Stimulated activated CD8-positive, alpha-beta memory T cell treated with anti-CD3 and anti-CD28 coated beads, Interleukin-7, amount 100 ng/mL, for 4 hours (primary cell): ENCODE measurements at places on chromosomes 6 and 20.

DNA sequence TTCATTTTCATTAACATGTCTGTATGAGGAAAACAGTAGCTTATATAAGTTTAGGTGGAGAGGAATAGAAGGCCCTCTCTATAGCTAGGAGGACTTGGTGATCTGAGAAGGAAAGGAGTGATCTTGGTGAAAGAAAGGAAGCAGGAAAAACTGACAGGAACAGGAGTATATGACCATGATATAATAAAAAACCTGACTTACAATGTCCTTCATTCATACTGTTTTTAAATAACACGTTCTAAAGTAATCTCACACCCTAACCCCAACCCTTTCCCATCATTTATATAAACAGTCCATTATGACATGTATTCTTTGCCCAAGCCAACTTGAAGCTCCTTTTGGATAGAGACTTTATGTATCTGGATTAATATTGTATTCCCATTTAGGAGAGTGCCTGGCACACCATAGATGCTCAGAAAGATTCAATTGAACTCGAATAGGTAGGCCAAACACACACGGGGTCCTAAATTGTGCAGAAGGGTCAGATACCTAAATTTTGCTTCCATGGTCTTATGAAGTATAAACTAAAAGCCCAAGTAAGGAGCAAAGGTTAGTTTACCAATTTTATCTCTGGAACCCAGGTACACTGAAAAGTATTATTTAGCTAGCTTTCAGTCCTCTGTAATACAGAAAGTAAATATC, 75.9 kb downstream of the OR2B2 start:
- no peak for DNase-seq

DNA sequence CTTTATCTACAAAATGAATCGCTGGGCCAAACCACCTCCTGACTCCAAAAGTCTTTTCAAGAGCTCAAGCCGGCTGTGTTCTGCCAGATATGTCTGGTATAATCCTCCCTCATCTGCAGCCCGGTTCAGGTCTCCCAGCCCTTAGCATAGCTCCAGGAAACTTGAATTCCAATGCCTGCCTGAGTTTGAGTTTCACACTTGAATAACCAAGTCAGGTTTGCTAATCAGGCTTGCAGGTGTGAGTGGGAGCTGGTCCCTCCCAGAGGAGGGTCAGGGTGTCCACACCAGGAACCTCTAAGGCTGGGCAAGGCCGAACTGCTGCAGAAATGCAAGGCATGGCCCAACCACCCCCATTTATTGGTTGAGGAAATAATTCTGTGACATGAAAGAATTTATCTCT, 96.6 kb downstream of the TMEM242 start:
- DNase-seq: no peak

DNA sequence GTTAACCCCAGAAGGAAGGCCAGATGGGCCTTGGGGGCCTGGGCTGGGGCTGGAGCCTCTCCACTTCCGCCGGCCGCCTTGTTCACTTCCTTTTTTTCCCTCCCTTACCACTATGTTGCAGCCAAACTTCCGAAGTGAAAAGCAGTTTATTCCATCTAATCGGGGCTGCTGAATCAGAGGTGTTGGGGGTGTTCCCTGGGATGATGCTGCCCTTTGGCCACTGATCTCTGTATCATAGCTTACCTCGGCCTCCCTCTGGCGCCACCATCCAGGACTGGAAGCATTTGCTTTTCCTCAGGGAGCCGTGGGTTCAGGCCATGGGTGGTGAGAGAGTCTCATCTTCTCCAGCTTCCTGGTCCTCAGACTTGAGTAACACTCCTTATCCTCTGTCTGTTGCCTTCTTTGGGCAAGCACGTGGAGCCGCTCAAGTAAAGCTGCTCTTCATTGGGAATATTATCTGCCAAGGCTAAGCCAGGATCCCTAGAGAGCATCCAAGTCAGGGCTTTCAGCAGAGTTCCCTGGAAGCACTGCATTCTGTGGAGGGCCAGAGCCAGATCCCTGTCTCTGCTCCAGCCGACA, 39.6 kb downstream of the SLX4IP start:
- no peak for DNase-seq

- no peak for DNase-seq
Measured at GRCh38 chr20:41697861-41698559, 79.8 kb upstream of the CHD6 start.

- no peak for DNase-seq
Measured at GRCh38 chr6:150119173-150119572, 23.7 kb upstream of the PPP1R14C start.

GRCh38 chr6:23537828-23538227, 588.2 kb upstream of the NRSN1 start:
- DNase-seq: no peak

DNA sequence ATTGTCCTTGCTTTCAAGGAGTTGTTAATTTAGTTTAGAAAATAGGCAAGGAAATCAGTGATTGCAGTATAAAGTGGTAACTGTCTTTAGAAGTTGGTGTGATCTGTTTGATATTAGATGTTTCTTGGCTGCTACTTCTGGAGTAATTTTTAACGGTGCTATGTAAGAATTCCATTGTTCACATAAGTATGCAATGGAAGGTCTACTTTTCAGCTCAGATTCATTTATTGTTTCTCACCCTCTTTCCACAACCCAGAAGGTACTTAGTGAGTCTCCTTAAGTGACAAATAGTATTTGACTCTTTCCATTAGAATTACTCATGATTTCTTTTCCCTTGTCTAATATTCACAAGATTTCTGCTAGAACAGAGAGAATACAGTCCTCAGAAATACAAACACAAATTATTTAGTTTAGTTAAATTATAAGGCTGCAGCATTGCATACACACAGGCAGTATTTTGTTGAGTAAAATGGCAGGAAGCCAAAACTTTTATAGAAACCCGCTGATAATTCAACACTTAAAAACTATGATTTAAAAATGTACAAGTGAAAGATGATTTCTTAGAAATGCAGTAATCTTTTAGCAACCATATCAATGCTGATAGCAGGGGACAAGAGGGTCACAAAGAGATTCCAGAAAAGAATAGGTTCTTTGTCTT, 554.3 kb downstream of the CD109 start:
- DNase-seq: no peak

DNA sequence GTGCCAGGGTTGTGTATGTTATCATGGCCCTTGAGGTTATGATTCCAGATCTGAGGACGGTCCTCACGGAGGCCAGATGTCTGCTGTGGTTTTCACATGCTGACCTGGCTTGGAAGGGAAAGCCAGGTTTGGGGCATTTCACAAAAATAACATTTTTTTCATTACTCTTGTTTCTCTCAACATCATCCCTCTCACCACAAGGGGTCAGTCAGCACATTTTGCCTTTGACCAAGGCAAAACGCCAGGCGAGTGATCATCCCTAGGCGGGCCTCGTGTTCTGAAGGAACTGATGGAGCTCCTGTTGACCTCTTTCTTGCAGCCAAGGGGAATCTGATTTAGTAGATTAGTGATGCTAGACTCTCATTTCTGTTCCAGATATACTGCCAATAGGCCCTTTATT, 133.5 kb downstream of the TBC1D7 start:
- no peak for DNase-seq

DNA sequence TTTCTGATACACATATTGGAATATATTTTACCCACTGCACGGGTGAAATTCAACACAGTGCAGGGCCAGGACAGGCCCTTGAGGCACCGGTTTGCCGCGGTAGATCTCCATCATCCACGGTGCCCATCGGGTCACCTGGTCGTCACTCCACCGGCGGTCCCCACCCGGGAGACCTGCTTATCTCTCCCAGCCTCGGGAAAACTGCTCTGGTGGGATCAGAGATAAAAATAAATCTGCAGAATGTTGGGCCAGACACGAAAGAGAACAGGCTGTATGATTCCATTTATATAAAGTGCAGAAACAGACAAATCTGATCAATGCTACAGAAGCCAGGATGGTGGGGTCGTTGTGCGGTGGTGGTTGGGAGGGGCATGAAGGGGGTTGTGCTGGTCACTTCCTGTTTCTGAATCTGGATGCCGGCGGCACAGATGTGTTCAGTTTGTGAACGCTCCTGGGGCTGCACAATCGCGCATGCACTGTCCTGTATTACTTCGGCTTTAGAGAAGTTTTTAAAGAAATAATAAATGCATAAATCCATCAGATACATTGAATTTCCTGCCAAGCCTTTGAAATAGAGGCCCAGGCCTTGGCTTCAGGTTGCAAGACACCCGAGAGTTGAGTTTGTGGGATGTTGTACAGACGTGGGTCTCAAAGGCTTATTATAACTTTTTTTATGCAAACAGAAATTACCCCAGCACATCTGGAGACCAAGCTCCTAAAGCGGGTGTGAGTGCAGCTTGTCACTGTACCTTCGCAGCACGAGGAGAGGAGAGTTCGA, 54.3 kb downstream of the ANKRD60 start:
- DNase-seq: no peak

DNA sequence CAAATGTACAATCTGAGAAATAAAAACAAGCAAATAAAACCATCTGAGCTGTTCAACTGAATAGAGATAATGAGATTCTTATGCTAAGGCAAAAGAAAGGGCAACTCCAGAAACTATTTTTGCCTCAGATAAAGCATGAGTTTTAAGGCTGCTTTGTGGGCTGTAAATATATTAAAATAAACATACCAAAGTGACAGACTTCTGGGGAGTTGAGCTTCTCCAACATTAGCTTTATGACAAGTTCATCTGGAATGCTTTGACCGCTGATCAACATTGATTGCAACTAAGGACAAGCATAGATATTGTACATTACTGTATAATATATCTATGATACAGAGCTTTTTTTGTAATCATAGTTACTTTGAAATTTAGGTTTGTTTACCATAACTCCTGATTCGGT, 19.3 kb downstream of the AK9 start:
- no peak for DNase-seq

- no peak for DNase-seq
Measured at GRCh38 chr6:70666706-70667105, 977 bp upstream of the SMAP1 start.

DNA sequence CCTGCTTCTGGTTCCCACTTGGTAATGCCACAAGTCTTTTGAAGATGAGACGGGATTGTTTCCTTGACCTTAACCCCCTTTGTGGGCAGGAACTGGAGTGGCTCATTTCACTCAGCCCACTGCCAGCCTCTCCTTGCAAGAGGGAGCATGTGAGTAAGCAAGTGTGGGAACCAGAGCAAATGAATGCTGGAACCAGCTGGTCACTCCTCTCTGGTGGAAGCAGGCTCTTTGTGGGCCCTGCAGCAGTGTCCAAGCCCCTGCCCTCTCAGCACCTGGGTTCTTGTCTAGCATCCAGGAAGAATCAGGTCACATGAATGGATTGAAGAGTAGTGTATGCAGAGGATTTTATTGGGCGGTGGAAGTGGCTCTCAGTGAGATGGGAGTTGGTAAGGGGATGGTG, 944.5 kb downstream of the QKI start:
- no peak for DNase-seq

GRCh38 chr20:61535956-61536355, 283.9 kb downstream of the CDH4 start:
- no peak for DNase-seq

GRCh38 chr6:158653577-158654354, 3.9 kb downstream of the SYTL3 start:
- DNase-seq: peak; percentile 84

- no peak for DNase-seq
Measured at GRCh38 chr6:71012866-71013469, 56.1 kb upstream of the B3GAT2 start.

- DNase-seq: no peak
Measured at GRCh38 chr6:52596371-52597028, 19.6 kb upstream of the TRAM2 start.

- no peak for DNase-seq
Measured at GRCh38 chr20:35408270-35408669, 3.5 kb downstream of the UQCC1 start.

GRCh38 chr6:76876922-76877553, 586.3 kb downstream of the HTR1B start:
- no peak for DNase-seq

- no peak for DNase-seq
Measured at GRCh38 chr6:90369024-90369519, 72.4 kb upstream of the BACH2 start.

GRCh38 chr20:12570371-12570770, 438.4 kb upstream of the SPTLC3 start:
- no peak for DNase-seq

DNA sequence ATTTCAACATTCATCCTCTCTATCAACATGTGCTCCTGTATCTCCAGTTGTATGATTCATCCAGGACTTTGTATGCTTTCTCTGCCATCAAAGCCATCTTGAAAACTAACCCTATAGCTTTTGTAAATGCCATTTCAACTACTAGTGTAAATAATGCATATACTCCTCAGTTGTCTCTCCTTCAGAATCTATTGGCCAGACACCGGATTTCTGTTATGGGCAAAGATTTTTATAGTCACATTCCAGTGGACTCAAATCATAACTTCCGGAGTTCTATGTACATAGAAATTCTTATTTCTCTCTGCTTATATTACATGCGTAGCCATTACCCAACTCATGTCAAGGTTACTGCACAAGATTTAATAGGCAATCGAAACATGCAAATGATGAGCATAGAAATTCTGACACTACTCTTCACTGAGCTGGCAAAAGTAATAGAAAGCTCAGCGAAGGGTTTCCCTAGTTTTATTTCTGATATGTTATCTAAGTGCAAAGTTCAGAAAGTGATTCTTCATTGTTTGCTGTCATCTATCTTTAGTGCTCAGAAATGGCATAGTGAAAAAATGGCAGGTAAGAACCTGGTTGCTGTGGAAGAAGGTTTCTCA, 54.8 kb downstream of the PGM3 start:
- no peak for DNase-seq

DNA sequence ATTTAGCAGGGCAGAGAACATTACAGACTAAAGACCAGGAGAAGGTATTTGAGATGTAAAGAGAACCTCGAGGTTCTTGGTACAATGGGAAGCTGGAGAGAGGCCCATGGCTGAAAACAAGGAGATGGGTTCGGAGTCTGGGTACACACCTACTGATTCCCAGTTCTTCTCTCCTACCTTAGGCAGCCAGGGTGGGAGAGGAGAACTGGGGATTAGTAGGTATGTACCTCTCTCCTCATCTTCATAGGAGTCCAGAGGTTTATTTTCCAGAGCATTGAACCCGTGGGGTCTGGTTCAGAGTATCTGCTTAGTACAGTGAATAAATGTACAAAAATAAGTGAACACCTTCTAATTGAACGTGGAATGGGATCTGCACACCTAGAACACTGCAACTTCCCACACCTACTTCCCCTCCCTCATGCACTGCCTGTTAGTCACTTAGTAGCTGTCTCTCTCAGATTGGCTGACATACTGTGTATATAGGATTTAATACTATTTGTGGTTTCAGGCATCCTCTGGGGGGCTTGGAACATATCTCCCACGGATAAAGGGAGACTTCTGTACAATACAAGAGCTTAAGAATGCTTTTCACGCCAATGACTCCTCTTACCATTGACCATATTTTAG, 23.5 kb upstream of the NUP153 start:
- DNase-seq: no peak
